ENCODE measurements at places on chromosomes 6 and 20.

DNA sequence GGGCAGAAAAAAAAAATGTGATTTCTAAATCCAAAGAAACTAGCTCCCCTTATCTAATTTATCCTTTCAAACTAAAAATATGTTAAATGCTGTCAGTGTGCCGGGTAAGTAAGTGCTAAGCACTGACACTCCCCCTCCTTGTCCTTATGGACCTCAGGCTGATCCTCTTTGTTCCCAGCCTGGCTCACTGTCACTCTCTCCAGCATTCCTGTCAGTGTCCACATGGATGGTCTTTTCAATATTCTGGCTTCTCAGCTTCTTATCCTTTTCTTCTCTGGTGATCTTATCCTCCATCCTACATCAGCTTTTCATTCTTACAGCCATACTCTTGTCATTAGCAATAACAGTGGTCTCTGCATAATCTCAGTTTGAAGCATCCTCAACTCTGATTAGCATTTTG, 55.0 kb downstream of the BCKDHB start:
- H3K36me3 ChIP-seq: no peaks in the 10 kb centered on the region
- H3K27me3 ChIP-seq: no peaks in the 10 kb centered on the region
- no peak overlapping the region for H3K4me3 ChIP-seq
- H3K4me1 ChIP-seq: peaks cover 3% of the 10 kb centered on the region

- no peaks in the 10 kb centered on the region for H3K27me3 ChIP-seq
- H3K4me1 ChIP-seq: peaks cover 2% of the 10 kb centered on the region
- no peak overlapping the region for H3K4me3 ChIP-seq
Observed at GRCh38 chr6:157219201-157220200, 103.8 kb downstream of the TMEM242 start.

DNA sequence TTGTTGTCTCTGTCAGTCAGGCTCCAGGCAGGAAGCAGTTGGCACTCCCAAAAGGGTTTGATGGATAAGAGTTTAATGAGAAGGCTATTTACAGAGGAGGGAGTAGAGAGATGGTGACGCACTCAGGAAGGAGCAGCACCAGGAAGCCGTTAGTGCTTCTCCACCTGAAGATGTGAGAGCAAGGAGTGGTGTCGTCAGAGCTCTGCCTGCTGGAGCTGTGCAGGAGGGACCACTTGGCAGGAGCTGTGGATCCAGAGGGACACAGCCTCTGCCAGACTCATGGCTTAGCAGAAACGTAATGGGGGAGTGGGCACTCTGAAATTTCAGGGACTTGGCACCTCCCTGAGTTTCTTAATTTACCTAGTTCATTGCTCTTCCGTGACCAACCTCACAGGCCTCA, 16.8 kb downstream of the DAAM2 start:
- H3K27ac ChIP-seq: no peak overlapping the region
- no peaks in the 10 kb centered on the region for H3K27me3 ChIP-seq
- no peak overlapping the region for H3K4me3 ChIP-seq
- no peak for DNase-seq

- H3K27ac ChIP-seq: no peak overlapping the region
- no peak overlapping the region for H3K4me3 ChIP-seq
- H3K36me3 ChIP-seq: no peaks in the 10 kb centered on the region
- no peak for DNase-seq
Observed at GRCh38 chr20:48035961-48036731, 250.9 kb upstream of the SULF2 start.

DNA sequence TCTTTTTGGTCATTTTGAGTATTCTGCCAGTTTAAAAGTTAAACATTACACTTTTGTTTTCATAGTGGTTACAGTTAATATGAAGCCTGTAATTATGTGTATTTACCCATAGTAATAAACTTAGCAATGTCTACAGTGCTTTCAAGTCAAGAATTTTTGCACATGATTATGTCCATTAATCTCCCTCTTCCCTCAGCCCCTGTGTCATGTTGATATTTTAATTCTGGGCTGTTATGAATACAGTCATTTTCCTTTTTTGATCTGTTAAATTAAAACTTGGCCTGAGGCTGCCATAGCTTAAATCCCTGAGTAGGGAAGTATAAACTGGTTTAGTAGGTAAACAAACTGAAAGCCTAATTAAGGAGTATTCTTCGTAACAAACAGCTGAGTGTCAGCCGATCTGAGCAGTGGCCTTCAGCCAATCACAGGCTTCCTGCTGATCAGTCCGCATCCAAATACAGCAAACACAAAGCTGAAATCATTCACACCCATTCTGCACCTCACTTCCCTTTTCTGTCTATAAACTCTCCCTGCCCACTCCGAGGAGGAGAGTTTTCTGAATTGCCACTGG, 9.5 kb upstream of the SFT2D1 start:
- H3K4me1 ChIP-seq: peaks cover 14% of the 10 kb centered on the region
- no peak for DNase-seq
- H3K27me3 ChIP-seq: no peaks in the 10 kb centered on the region
- no peak overlapping the region for H3K4me3 ChIP-seq

- H3K4me1 ChIP-seq: no peaks in the 10 kb centered on the region
- H3K27me3 ChIP-seq: no peaks in the 10 kb centered on the region
- H3K27ac ChIP-seq: no peak overlapping the region
- H3K36me3 ChIP-seq: no peaks in the 10 kb centered on the region
- no peak overlapping the region for H3K4me3 ChIP-seq
- no peak for DNase-seq
Observed at GRCh38 chr6:135233686-135234491, 52.8 kb downstream of the MYB start.

GRCh38 chr6:82602776-82603175, 239.2 kb downstream of the TPBG start:
- no peaks in the 10 kb centered on the region for H3K36me3 ChIP-seq
- H3K4me1 ChIP-seq: no peaks in the 10 kb centered on the region
- H3K27me3 ChIP-seq: no peaks in the 10 kb centered on the region
- DNase-seq: no peak
- no peak overlapping the region for H3K4me3 ChIP-seq

- H3K36me3 ChIP-seq: no peaks in the 10 kb centered on the region
- peaks cover 1% of the 10 kb centered on the region for H3K4me1 ChIP-seq
- peak; percentile 31 for DNase-seq
- H3K4me3 ChIP-seq: no peak overlapping the region
Observed at GRCh38 chr6:29705389-29706231, 17.6 kb upstream of the HLA-F start.

DNA sequence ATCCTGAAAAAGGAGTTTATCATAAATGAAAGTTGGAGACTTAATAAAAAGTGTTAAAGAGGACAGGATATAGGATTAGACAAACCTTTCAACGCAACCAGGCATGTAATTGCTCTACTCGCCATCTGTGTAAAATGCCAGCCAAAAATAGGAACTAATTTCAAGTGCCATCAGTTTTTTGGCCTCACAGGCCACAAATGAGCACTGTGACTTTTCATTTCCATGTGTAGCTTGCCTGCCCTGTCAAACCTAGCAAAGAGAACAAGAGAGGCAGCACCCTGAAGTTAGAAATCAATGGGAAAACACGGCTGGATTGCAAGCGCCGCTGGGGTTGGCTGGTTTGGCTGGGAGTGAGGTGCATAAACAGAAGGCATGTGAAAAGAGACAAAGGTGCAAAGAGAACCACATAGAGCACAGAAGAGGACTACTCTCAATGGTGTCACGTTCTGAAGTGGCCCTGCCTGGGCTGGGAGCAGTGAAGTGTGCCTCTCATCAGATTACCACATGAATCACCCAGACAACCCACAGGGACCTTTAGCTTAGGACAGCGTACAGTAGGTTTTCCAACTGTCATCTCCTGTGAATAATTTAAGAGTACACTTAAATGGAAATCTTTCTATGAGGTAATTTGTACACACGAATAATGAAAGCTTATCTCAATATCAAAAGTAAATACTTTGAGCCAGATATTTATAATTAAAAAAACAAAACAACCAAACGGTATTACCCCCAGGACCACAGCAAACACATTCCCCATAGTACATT, 78.0 kb upstream of the NHSL1 start:
- H3K4me3 ChIP-seq: no peak overlapping the region
- H3K4me1 ChIP-seq: peaks cover 20% of the 10 kb centered on the region
- DNase-seq: no peak
- H3K27me3 ChIP-seq: no peaks in the 10 kb centered on the region

- H3K27me3 ChIP-seq: no peaks in the 10 kb centered on the region
- DNase-seq: no peak
- no peaks in the 10 kb centered on the region for H3K36me3 ChIP-seq
- H3K4me1 ChIP-seq: no peaks in the 10 kb centered on the region
Observed at GRCh38 chr6:149075616-149076354, 241.7 kb upstream of the TAB2 start.

All from neuronal stem cell (in vitro differentiated cells).